ENCODE measurements at places on chromosomes 16 and 17.

DNA sequence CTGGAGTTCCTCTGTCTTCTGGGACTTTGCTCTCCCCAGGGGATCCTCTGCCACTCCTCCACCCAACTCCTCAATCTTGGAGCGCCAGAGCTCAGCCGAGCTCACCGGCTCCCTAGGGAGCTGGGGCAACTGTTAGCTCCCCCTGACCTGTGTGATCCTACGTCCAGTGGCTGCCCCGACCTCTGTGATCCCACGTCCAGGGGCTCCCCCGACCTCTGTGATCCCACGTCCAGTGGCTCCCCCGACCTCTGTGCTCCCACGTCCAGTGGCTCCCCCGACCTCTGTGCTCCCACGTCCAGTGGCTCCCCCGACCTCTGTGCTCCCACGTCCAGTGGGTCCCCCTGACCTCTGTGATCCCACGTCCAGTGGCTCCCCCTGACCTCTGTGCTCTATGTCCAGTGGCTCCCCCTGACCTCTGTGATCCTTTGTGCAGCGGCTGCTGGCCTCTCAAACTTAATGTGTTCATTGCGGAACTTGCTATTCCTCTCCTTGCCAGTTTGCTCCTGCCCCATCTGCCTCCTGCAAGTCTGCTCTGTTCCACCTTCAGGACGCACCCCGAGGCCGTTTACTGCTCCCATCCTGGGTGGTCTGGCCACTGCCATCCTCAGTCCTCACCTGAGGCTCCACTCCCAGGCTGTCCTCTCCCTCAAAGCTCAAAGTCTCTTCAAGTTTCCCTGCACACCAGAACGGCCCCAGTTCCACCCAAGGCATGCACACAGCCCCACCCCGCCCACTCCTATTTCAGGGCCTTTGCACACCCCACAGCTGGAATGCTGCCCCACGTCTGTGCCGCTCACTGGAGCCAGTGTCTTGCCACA lies 2.8 kb downstream of the VPS9D1 start:
- no peak for DNase-seq

DNA sequence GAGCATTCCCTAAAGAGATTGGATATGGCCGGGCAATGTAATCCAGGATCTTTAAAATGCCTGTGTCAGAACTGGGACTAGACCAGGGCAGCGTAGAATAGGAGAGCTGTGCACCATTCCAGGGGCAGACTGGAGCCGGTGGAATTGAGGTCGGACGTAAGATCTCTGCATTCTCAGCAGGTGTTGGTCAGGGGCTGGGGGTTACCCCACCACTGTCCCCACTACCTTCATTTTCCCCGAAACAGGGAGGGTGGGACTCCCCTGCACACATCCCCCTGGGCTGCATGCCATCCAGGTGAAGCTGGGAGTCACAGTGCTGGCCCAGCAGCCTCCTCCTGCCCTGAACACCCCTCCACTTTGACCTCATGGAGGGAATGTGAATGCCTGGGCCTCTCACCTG lies 17.8 kb downstream of the OSBPL7 start:
- DNase-seq, result no peak

DNA sequence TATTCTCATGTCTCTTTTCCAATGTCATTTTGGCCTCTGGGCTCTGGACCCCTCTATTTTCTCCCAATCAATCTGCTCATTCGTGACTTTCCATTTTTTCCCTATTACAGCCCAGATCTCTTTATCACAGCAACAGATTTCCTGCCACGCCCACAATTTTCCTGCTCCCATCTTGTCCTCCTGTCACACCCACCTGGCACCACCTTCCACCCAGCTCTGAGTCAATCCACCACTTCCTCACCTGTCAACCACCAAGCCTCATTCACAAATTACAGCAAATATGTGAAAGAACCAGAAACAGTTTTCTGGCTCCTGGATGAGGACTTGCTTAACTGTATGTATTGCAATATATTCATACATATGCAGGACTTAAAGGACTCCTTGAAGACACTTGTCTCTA lies 311.3 kb downstream of the GRIN2A start:
- DNase-seq, result no peak

DNA sequence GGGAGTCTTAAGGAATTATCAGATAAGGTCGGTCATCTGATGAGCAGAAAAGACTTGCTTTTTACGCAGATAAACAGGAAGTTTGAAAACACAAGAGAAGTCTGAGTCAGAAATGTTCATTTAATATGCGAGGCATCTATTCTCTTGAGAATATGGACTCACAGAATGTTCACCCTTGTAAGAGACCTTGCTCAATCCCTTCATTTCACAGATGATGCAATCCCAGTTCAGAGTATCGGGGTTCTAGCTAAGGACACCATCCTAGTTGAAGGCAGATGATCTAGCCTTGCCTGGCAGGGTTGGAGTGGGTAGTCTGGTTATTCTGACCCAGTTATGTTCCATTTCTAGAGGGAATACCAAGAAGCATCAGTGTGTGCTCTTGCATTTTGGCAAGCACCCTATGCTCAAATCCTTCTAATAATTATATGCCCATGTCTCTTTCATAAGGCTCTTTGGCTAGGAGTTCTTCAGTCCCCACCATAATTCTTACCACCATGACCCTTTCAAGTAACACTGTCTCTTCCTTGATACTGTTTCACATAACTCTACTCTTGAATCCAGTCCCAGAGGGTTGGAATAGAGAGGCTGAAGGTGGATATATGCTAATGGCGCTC lies 42.5 kb downstream of the YPEL2 start:
- DNase-seq, result no peak

GRCh38 chr16:630815-631405 lies at the start of gene WFIKKN1:
TSS of gene WFIKKN1 (plus strand) at chr16:630985. CDS start at chr16:631254, 269 bp downstream.
- DNase-seq, result no peak

GRCh38 chr17:73603971-73604370 lies 40.3 kb downstream of the SDK2 start:
- DNase-seq, result no peak

DNA sequence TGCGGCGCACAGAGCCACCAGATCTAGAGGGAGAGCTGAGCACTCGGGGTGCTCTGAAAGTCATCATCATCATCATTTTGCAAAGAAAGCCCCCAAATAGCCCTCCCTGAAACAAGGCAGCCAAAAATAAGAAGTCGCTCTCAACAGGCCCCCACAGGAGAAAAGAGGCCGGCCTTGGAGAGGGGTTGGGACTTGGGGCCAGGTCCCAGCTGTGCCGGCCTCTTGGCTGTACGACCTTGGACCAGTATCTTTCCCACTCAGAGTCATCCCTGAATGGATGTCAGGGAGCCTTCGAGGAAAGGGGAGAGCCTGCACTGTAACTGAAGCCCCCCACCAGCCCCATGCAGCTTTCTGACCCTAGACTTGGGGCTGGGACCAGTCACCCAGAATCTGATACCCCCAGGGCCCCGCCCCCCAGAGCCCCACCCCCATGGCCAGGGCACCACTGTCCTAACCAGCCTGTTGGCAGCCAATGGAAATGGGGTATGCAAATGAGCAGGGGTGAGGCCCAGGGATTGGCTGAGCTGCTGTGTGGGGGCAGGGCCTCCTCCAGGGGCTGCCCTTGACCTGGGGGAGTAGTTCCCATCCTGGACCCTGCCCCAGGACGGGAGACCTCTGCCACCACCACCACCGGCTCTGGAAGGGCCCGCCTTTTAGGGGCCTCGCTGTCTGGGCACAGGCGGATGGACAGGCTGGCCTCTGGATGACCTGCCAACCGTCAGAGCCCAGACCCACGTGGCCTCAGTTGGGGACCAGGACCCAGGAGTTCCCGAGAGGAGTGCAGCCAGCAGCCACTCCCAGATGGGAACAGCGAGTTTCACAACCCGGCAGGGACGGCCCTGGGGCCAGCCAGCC lies 15.4 kb downstream of the ZFPM1 start:
- no peak for DNase-seq

GRCh38 chr16:52265446-52265861 lies 281.5 kb downstream of the TOX3 start:
- DNase-seq, result no peak
